NCI-H526 treated with DMSO at 0.1 percent for 48 hours (cell line): ENCODE measurements at places on chromosomes 16 and 17.

- no peak for DNase-seq
These were observed 11.3 kb downstream of the AXIN2 start for GRCh38 chr17:65550075-65550662.

- DNase-seq = no peak
These were observed 68.9 kb upstream of the MSI2 start for GRCh38 chr17:57187391-57187790.

GRCh38 chr16:15946257-15947044, 3.0 kb upstream of the ABCC1 start:
- DNase-seq = no peak

DNA sequence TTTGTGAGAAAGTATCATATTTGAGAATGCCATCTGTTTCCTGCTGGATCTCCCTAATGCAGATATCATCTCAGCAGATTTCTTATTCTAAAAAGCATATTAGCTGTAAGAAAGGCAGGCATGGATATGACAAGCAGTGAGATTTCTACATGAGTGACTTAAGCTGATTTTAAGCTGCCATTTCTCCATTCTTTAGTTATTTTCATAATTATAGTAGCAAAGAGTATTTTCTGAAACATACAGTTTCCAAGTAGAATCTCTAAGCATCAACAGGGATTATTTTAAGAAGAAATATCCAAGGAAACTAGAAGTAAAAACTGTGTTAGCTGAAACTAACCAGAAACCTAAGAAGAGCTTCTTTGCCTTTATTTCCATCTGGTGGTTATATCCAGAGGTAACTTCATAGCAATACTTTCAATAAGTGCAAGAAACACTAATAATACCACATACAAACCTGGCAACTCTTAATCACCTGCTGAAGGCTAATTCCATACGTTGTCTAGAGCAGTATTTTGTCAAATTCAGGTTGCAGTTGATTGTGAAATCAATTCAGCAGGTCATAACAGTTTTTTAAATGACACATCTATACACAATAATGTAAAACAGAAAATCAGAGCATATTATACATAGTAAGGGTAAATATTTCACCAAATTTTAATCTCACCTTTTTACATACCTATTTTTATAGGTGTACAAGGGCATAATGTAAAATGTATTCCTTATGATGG, 42.2 kb downstream of the CFDP1 start:
- no peak for DNase-seq

DNA sequence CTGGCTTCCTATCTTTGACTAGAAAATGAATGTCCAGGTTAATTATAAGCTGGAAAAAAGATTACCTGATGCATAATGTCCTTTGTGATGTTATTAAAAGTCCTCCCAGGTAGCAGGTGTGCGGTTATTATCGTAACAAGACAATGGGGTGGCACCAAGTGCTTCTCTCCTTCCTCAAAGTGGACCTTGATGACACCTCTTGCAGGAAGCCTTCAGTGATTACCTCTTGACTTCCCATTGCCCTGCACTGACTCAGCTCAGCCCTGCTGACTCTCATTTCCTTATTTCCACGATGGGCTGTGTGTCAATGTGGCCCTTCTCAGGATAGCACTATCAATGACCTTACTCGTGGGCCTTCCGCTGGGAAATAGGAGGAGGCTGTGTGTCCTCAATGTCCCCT, 477.4 kb upstream of the CCL2 start:
- no peak for DNase-seq

DNA sequence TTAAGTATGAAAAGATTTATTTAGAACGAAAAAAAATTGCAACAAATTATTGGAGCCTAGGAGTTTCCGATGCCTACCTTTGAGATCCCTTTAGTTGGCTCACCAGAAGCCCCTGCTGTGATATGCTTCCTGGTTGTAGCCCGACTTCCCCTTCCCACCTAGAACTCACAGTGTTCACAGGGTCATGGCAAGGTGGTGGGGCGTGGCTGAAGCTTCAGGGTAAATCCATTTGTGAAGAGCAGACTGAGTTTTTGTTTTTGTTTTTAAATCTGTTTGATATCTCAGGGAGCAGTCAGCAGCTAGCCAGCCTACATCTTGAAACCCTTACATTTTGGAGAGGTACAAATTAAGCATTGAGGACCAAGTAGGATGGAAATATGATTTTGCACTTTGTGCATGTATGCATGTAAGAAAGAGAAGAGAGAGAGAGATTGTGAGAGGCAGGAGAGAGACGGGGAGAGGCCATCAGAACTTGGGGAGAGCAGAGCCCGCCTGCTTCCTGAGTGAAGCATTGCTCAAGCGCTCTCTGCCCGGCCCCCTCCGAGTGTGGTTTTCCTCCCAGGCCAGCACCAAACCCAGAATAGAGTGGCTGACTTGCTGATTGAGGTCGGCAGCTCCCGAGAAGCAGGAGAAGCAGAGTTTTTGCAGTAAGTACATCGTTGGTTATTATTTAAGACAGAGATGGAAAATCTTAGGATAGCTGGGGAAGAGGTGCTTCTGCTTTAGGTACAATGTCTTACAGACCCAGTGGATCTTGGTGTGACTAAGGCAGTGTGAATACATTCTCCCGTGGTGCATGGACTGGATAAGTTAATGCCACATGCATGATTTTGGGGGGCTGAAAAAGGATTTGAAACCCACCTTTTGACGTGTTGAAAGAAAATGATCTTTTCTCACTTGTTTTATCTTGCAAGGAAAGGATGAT, 64.2 kb downstream of the SPECC1 start:
- DNase-seq = no peak

GRCh38 chr16:88650749-88651275, at the start of gene CYBA:
Gene CYBA (minus strand): TSS chr16:88651053. CDS start chr16:88651013, 40 bp downstream.
- DNase-seq = no peak

- no peak for DNase-seq
These were observed 5.8 kb downstream of the PPY start for GRCh38 chr17:43936434-43936833.

DNA sequence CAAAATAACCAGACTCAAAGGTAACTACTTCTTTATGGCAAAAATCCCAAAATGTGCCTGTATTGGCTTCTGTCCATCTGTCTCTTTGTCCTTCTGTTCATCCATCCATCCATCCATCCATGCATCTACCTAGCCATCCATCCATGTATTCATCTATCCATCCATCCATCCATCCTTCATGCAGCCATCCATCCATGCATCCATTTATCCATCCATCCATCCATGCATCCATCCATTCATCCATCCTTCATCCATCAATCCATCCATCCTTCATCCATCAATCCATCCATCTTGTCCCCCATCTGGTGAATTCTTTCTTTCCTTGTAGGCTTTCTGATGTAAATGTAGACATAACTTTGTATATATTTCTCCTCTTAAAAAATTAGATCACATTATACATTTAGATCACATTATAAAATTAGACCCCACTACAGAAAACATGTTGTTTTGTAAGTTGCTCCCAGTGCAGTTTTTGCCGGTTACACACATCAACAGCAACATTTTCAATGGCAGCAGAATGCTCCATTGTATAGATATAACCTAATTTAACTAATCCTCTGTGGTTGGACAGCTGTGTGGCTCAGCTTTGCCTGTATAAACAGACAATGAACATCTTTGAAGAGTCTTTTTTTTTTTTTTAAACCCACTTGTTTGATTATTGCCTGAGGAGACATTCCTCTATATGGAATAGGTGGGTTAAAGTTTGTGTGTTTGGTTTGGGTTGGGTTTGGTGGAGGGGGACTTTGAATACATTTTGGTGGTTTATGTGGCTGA, 72.0 kb downstream of the MSI2 start:
- DNase-seq = peak; percentile 72

- DNase-seq = no peak
These were observed 5.7 kb downstream of the TMED6 start for GRCh38 chr16:69345923-69346322.

- no peak for DNase-seq
These were observed 92.9 kb upstream of the DNAH17 start for GRCh38 chr17:78669975-78670518.

DNA sequence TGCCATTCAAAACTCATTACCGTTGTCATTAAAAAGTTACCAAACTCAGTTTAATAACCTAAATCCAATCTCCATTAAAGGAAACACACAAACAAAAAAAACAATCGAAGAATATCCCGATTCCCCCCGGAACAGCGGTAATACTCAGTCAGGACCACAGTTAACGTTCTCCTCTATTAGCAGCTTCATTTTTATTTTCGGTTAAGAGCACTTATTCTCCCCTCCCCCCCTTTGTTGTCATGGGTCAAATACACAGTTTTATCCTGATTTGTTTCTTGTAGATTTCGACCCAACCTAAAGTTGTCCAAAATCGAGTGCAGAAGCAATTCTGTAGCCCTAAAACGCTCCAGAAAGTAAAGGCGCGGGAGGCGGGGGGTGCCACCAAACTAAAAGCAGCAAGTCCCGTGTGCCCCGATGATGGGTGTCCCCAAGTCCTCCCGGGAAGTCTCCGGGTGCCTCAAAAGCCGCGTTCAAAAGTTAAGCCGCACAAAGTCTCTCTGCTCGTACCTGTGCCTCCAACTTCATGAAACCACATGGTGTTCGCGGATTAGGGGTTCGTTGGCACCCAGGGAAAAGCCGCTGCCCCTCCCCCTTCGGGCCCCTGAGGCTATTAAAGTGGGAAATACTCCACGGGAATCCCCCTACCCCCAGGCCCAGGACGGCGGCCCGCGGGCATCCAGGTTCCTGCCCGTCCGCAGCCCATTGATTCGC, 996 bp downstream of the SUMO2 start:
- DNase-seq = no peak

GRCh38 chr17:42514279-42514678, 21.8 kb upstream of the NAGLU start:
- DNase-seq = no peak

DNA sequence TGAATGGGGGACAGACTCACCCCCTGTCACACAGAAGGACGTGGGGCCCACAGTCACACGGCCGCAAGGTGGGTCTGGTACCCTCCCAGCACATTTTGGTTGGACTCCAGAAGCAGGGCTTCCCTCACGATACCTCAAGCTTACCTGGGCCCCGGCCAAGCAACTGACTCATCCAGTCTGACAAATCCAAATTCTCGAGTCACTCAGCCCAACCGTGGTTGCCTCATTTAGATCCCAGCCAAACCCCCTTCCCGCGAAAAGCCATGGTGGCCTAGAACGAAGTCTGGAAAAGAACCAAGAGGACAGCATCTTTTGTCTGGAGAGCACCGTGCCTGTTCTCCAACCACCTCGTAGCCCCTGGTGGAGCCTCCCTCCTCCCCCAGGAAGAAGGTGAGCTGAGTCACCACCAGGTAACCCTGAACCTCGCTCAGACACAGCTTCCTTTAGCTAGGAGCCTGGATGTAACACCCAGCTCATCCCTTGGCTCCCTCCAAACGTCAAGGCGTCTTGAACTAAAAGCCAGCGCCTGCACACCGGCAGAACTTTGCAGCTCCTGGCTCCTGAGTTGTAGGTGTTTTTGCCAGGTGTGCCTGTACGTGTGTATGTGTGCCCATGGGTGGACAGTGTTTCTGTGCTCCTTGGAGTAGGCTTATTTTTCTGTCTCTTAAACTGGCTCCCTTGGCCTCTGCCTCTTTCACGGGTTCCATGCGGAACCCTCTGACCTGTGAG, 78.9 kb downstream of the CMIP start:
- DNase-seq = no peak

DNA sequence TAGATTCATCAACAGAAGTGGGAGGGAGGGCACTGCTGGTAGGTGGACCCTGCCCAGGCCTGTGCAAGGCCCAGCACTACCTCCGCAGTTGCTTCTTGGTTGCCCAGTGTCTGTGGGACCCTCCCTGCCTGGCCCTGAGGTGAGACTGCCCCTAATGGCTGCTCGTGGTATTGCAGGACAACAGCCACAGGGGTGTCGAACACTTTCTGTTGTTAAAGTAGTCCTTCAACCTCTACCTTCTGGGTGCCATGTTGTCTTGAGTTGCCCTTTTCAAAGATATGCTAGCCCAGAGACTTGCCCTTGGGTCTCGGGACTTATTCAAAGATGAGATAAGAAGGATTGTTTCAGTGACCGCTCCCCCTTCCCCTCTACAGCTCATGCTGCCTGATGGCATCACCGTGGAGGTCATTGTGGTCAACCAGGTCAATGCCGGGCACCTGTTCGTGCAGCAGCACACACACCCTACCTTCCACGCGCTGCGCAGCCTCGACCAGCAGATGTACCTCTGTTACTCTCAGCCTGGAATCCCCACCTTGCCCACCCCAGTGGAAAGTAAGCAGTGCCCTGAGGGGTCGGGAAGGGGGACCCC, 29.1 kb downstream of the AKAP1 start:
- DNase-seq = no peak

DNA sequence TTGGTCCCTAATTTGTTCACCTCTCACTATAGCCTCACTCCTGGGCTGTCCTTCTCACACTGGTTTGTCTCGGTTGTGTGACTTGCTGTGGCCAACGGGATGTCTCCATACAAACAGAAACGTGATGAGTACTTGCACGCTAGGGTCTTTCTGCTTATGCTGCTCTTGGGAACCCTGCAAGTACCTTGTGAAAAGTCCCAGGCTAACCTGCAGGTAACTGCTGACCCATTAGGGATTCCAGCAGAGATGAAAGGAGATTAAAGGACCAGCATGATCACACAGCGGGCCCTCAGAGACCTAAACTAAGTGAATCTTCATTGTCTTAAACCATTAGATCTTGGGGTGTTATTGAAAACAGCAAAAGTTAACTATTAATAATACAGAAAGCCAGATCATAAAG, 562.8 kb upstream of the GOT2 start:
- no peak for DNase-seq

DNA sequence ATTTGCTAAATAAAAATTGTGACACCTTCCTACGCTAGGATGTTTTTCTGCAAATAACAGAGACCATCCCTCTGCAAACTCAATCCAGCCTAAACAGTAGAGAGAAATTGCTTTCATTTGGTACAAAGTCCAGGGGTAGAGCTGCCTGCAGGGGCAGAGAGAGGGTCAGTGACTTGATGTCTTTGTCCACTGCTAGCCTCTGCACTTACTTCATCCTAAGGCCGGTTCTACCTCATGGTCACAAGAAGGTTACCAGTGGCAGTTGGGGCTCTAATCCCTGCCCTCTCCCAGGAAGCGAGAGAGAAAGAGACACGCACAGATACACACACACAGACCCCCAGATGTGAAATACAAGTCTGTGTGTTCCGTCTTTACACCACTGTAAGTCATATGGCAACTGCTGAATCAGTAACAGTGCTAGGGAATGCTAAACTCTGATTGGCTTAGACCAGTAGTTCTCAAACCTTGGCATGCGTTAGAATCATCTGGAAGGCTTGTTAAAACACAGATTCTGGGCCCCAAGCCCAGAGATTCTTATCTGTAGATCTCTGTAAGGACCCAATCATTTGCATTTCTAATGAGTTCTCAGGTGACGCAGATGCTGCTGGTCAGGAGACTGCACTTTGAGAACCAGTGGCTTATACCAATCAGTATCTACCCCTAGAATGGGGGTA, 13.1 kb upstream of the LPCAT2 start:
- DNase-seq = no peak
